Smooth muscle cell of the pulmonary artery (primary cell): ENCODE measurements at places on chromosomes 5 and 9. TPM values are rescaled to one million over a fixed set of nuclear protein-coding genes. Genes with fewer than 3 reads are reported as not detected.

The RORB gene
- 0.50 and 9.6 TPM in 2 replicates for total RNA-seq

The FBXW11 gene
- total RNA-seq = 95.8 and 105 TPM in 2 replicates

The ANKRD20A1 gene
- not detected in 2 replicates for total RNA-seq

The ACSL6 gene
- total RNA-seq = 0.17 TPM in 1 of 2 replicates, not detected in the other

The LPAR1 gene
- total RNA-seq = 58.6 and 95.9 TPM in 2 replicates

The SNX18 gene
- total RNA-seq = 71.7 and 88.7 TPM in 2 replicates

The DNAJC21 gene
- total RNA-seq = 23.5 and 29.1 TPM in 2 replicates

The ANGPTL2 gene
- total RNA-seq = 43.4 and 104 TPM in 2 replicates

The LCN12 gene
- total RNA-seq = 0.20 TPM in 1 of 2 replicates, not detected in the other

The SHOC1 gene
- total RNA-seq = under 0.01 TPM in 1 of 2 replicates, not detected in the other

The ELP1 gene
- 47.6 and 49.8 TPM in 2 replicates for total RNA-seq

The CDO1 gene
- 10.9 and 12.5 TPM in 2 replicates for total RNA-seq

The PCDHGB7 gene
- total RNA-seq = 13.8 and 14.7 TPM in 2 replicates

The PIP5K1B gene
- total RNA-seq = 0.03 and 0.13 TPM in 2 replicates

The TEX53 gene
- not detected in 2 replicates for total RNA-seq

The EPB41L4A gene
- 2.5 and 7.3 TPM in 2 replicates for total RNA-seq

The RPS23 gene
- 1,788 and 2,435 TPM in 2 replicates for total RNA-seq

The ZCCHC9 gene
- 21.3 and 23.8 TPM in 2 replicates for total RNA-seq

The LECT2 gene
- total RNA-seq = not detected in 2 replicates

The PCDHGA4 gene
- 11.6 and 16.9 TPM in 2 replicates for total RNA-seq

The EIF4EBP3 gene
- 1.4 and 2.6 TPM in 2 replicates for total RNA-seq

The GALNT12 gene
- 8.7 and 14.0 TPM in 2 replicates for total RNA-seq

The PKN3 gene
- total RNA-seq = 0.46 and 0.59 TPM in 2 replicates

The FOXD4L6 gene
- total RNA-seq = 0.13 and 0.17 TPM in 2 replicates

The DPYSL3 gene
- total RNA-seq = 146 and 368 TPM in 2 replicates

The IFNA2 gene
- not detected in 2 replicates for total RNA-seq

The AOPEP gene
- 82.7 and 84.2 TPM in 2 replicates for total RNA-seq

The ISL1 gene
- total RNA-seq = 0.03 and 0.20 TPM in 2 replicates

The LVRN gene
- total RNA-seq = 0.20 and 0.36 TPM in 2 replicates

The SPINK4 gene
- total RNA-seq = 0.91 TPM in 1 of 2 replicates, not detected in the other

The IL3 gene
- not detected in 2 replicates for total RNA-seq

The PIP5KL1 gene
- total RNA-seq = 1.4 and 3.4 TPM in 2 replicates

The MARCHF11 gene
- not detected in 2 replicates for total RNA-seq

The CCL21 gene
- not detected in 2 replicates for total RNA-seq

The PDLIM4 gene
- 30.6 and 125 TPM in 2 replicates for total RNA-seq

The CATSPER3 gene
- 0.10 and 0.13 TPM in 2 replicates for total RNA-seq

The HAVCR2 gene
- 0.33 and 0.39 TPM in 2 replicates for total RNA-seq

The CCL28 gene
- total RNA-seq = 13.4 and 20.9 TPM in 2 replicates
